Peyer's patch (tissue), 4 donors: ENCODE measurements at places on chromosomes 5 and 9. TPM values are rescaled to one million over a fixed set of nuclear protein-coding genes. Genes with fewer than 3 reads are reported as not detected.
A peak's percentile ranks its signal among the peaks of the same experiment; 100 is the strongest.

Gene DDX4
- not detected for total RNA-seq

Gene UGT3A2
- total RNA-seq, result not detected

Gene GZMA
- 13.8 TPM for total RNA-seq

Gene TMC1
- total RNA-seq, result not detected

Gene PDZD2
- 3.2 TPM for total RNA-seq

Gene CDH12
- not detected for total RNA-seq

Gene ANKRD55
- not detected for total RNA-seq

Gene SOX30
- total RNA-seq, result not detected

DNA sequence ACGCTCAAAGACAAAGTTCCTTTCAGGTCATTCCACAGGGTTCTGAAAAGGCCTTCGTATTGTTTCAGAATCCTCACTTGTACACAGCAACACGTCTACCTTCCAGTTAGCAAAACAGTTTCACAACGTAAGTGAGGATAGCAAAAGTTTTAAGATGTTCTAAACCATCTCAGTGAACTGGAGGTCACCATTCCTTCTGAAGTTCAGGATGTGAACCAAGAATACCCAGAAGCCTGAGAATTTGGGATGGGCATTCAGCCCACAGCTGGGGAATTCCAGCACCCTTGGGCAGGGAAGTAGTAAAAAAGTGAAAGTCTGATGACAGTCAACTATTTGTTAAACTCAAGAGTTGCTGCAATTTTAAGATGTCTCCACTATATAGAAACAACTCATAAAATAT lies 224.5 kb downstream of the BNC2 start:
- no peak for DNase-seq

DNA sequence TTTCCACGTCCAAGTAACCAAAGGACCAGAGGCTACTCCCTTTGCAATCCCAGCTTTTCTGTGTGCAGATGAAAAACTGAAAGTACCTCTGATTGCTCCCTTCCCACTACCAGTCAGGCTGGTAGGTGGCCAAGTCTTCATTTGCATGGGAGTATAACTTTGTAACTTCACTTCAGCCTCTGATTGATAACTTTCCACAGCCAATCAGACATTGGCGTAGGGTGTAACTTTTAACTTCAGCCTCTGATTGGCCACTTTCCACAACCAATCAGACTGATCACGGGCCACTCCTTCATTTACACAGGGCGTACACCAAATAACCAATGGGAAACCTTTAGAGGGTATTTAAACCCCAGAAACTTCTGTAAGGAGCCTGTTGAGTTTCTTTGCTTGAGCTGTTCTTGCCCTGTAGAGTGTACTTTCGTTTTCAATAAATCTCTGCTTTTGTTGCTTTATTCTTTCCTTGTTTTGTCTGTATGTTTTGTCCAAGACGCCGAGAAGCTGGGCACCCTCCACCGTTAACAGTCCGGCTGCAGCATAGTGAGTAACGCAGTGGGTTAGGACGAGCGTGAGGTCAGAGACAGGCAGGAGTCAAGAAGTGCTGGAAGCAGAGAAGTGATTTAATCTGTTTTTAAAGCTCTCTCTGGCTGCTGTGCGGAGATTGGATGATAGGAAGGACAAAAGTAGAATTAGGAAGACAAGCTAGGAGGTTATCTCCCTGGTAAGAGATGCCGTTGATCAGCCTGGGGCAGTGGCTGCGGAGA lies 3.5 kb upstream of the EXOSC2 start:
- DNase-seq, result peak; percentile 82

DNA sequence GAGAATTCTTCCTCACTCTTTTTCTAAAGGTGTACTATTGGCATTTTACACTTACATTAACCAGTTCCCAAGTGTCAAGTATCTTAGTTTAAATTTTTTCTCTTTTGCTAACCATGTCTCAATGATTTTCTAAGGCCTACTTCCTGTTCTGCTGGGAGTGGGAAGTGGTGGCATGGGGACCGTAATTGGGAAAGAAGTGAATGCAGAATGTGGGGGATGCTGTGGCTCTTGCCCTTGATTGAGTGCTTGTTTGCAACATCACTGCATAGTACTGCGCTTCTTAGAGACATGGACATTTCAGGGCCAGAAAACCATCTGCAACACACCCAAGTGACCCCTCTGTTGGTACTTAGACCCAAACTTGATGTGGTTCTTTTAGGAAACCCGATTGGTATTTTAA lies 32.8 kb downstream of the MRRF start:
- DNase-seq, result no peak

- DNase-seq, result no peak
Measured at GRCh38 chr5:72096602-72097188, 10.6 kb upstream of the MAP1B start.

GRCh38 chr5:4716781-4717180 lies 423.3 kb upstream of the ADAMTS16 start:
- no peak for DNase-seq

DNA sequence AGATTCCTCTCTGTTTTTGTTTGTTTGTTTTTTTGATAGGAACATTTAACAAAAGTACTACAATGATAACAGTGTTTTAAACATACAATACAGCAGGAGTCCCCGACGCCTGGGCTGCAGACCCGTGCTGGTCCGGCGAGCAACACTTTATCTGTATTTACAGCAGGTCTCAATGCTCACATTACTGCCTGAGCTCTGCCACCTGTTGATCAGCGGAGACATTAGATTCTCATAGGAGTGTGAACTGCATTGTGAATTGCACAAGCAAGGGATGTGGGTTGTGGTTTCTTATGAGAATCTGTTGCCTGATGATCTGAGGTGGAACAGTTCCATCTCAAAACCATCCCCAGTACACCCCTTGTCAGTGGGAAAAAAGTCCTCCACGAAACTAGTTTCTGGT lies 1068.5 kb upstream of the CDH10 start:
- no peak for DNase-seq

DNA sequence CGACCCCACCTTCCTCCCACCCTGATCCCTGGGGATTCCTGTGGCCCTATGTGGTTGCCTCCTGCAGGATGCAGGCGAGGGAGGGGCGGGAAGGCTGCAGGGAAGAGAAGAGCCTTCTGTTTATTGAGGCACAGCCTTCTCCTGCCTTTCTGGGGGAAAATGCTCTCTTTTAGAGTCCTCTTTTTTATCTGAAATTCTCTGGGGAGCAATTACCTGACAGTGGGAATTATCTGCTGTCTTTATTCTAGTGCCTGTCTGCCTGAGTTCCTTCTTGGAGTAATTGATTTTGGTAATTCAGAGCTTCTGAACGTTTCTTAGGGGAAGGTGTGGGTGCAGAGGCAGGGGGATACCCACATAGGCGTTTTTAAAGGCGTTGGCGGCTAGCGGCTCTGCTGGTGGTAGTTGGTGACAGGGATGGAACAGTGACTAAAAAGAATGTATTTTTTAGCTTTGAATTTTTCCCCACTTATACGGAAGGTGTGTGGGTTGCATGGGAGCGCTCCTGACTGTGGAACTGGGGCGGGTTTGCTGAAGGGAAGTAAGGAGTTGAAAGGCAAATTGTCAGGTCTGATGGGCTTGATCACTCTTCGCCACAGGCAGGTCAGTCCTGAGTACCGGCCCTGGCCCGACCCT lies 35.2 kb upstream of the DAB2IP start:
- no peak for DNase-seq

DNA sequence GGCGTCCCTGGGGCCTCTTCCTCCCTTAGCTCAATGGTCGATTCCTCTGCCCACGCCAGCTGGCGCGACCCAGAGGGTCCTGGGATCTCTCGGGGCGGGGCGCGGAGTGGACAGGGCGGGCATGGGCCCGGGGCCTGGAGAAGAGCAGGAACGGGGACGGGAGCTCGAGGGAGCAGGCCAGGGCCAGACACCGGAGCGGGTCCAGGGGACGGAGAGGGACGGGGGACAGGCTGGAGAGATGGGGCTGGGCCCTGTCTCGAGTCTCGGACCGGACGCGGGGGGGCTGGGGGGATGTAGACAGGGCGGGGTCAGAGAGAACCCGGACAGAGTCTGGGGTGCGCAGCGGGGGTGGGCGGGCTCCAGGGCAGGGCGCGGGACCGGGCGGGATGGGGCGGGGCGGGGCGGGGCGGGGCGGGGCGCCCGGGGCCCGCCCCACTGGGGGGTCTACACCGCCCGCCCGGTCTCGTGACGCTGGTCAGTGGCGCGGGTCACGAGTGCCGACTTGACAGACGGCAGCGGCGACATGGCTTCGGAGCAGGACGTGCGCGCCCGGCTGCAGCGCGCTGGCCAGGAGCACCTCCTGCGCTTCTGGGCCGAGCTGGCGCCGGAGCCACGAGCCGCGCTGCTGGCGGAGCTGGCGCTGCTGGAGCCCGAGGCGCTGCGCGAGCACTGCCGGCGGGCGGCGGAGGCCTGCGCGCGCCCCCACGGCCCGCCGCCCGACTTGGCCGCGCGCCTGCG lies at the start of gene UAP1L1:
Gene UAP1L1, plus strand, starts transcription at position 508 of the 738 bp plus-strand sequence. Its CDS starts 16 bp downstream, at position 524.
- peak; percentile 87 for DNase-seq

- no peak for DNase-seq
Measured at GRCh38 chr9:21322911-21323461, 12.2 kb downstream of the KLHL9 start.

DNA sequence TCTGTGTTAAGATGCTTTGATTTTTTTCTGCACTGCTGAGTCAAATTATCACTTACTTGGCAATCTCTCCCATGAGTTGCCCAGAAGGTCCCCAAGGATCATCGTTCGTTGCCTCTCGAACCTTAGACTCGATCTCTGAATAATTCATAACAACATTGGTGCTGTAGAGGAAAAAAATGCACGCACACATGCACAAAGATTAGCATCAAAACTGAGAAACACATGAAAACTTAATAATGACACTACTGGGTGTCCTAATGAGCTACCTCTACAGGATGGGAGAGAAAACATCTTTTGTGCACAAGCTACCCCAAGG lies 41.6 kb downstream of the CLINT1 start:
- DNase-seq, result no peak

DNA sequence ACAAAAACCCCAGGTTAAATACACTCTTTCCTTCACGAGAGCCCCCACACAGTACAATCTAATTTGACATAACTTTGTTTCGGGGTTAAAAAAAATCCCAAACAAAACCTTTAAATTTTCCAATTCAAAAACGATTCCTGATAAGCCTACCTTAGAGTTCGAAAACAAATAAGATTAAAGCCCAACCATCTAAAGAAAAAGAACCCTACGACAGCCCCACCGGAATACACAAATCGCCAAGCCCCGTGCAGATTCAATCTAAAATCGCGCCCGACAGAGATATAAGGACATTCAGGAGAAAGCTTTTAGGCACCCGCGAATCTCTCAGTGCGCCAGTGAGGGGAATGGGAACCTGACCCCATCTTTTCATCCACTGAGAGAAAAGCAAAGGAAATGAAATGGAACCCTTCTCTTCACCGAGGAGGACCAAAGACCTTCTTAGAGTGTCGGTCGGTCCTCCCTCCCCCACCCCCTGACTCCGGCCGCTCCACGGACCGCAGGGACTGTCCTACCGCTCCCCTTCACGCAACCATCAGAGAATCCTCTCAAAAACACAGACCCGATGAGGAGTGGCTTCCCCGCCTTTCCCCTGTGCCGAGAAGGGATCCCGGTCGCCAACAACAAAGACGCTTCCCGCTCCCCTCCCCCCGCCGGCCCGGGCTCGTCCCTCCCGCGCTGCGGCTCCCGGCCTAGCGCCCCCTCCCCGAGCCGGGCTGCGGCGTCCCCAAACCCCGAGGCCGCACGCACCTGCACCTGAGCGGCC lies 925 bp downstream of the ABHD17B start:
- DNase-seq, result peak; percentile 80

- no peak for DNase-seq
Measured at GRCh38 chr5:14675865-14676300, 11.4 kb downstream of the OTULIN start.

DNA sequence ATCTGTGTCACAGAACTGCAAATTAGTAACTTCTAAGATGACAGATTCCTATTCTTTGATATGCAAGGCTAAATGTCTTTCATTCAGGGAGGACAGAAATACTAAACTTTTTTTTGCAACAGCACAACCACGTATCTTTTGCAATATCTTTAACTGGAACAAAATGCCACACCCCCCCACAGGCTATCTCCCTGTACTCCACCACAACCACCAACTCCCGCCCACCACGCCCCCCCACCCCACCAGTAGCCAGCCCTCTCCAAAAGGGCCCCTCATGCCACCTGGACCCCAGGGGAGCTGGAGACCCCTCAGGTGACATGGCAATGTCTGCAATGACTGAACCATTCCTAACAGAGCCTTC lies 131.8 kb downstream of the ROR2 start:
- DNase-seq, result no peak

GRCh38 chr5:55821731-55822512 lies 29.2 kb upstream of the IL31RA start:
- no peak for DNase-seq

DNA sequence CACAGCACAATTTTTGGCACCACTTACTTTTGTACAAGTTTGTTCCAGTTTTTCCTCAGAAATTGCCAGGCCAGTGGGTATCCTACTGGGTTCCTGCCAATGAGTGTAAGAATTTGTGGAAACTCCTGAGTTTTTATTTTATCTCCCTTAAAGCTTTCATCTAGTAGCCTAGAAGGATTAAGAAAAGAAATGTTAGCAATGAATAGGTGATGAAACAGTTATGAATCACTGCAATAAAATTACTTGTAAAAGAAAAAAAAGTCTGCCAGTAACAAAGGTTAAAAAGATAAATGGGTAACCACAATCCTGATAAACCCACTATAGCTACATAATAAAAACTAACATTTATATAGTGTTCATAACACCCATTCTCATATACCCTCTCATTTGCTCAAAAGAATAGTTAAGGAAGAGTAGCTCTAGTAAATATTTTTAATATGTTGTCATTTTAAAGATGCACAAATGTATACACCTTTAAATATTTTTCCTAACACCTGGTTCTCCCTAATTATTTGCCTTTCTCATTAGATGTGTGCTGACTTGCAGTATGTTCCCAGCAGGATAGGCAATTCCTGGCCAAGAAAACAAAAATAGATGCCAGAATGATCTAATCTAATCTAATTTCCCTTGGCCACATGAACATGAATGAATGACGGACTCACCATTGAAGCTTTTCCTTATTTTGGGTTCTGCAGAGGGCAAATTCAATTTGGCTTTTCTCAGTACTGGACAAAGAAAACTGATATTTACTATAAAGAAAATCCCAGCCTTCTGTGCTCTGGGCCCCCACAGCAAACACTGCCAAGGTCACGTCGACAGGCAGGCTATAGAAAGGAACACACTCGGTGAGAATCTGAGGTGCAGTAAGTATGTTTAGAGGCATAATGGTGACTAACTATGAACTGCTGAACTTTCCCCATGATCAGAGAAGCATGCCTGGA lies 26.4 kb downstream of the ERAP1 start:
- DNase-seq, result no peak

GRCh38 chr5:65126542-65127069 lies 355.1 kb downstream of the ADAMTS6 start:
- DNase-seq, result no peak

GRCh38 chr9:128558431-128559310 lies 6.3 kb downstream of the SPTAN1 start:
- peak; percentile 75 for DNase-seq
